ENCODE measurements at places on chromosomes 2 and 18. TPM values are rescaled to one million over a fixed set of nuclear protein-coding genes. Genes with fewer than 3 reads are reported as not detected.

SCLY gene
- total RNA-seq: 12.7 TPM

GRCh38 chr18:67217551-67218166 is 298.9 kb downstream of the DSEL start:
- peak; percentile 81 for DNase-seq

- DNase-seq: peak; percentile 48
Observed at GRCh38 chr2:74648009-74648443, at the start of gene M1AP. M1AP (minus strand) TSS chr2:74648330; CDS start chr2:74640275, 8,055 bp downstream.

GRCh38 chr2:196944570-196944969 is 18.1 kb upstream of the PGAP1 start:
- no peak for DNase-seq

ZSCAN30 gene
- total RNA-seq: 21.5 TPM

XDH gene
- total RNA-seq: 4.0 TPM

DNA sequence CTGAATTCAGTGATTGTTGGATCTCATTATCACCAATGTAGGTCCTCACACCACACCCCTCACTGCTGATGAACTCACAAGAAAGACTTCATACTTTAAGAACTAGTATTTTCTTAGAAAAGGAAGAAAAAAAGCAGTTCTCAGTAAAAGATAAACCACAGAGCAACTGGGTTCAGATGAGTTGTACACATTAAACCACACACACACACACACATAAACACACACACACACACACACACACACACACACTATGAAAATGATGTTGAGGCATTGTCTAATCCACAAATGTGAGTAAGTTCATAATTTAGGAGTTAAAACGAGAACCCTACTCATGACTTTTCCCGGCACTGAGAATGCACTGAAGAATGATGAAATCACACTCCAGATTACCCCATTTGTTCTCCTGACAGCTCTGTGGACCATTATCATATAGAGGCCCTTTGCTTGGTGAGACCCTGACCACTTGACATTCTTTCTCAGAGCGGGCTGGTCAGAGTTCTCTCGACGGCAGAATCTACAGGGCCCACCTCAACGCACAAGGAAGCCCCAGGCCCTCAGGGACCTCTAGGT is 106.2 kb downstream of the BCL2 start:
- no peak for DNase-seq

DNA sequence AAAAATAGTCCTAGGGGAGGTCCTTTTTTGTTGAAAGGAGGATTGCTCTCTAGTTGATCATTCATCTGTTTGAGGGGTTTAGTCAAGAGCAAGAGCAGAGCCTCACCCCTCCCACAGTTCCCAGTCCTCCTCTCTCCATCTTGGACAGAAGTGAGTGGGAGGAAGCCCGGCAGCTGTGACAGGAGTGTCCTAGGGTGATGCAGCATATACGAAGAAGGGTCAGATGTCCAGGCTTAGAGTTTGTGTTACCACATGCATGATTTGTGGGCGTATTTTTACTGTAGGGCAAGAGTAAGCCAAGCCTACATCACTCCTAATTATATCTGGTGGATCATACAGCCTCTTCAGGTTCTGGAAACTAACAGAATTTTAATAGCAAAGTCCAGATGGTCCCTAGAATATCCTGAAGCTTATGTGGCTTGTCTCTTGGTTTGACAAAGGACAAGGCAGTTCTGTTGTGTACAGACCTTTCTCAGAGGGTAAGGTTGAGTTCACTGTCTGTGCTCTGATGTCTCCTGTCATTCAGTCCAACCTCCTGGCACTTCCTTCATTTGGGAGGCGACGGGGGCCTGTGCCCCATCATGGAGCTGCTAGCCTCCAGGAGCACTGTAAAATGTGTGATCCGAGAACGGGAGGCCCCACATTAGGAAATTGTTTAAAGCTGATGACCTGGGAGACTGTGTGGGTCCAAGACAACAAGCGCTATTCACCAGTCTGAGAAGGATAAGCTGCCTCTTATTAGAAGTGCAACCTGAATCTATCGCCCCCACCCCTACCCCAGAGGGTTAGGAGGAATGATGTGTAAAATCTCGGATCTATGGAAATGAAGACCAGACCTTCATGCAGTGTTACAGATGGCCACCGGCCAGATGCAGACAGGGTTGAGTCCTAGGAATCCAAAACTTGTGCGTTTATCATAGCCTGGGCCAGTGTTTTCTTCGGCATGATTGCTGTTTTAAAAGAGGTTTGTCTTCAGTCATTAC is 6.9 kb downstream of the CEP68 start:
- DNase-seq: no peak

REG3A gene
- 1.6 TPM for total RNA-seq

GRCh38 chr2:219251656-219252055 is 1.4 kb upstream of the TUBA4B start:
- DNase-seq: no peak

DNA sequence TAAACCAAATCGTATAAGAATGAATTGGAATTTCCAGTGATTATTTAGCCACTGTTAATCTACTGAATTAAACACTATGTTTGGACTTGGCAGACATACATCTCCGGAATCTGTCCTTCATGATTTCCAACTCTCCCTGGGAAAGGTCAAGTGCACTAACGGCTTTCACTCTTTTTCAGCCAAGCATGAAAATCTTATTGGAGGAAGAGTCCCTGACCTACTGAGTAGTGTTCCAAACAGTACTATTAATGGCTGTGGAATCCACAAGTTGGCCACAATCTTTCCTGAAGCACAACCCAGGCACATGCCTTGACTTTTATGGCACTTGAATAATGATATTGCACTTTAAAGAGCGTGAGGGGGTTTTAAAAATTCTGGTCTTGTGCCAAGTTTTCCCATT is 318.9 kb upstream of the RND3 start:
- DNase-seq: no peak

TEX261 gene
- 62.6 TPM for total RNA-seq

ZNF385B gene
- 2.4 TPM for total RNA-seq

GRCh38 chr2:27059141-27059820 is 7.8 kb downstream of the AGBL5 start:
- DNase-seq: no peak

DNA sequence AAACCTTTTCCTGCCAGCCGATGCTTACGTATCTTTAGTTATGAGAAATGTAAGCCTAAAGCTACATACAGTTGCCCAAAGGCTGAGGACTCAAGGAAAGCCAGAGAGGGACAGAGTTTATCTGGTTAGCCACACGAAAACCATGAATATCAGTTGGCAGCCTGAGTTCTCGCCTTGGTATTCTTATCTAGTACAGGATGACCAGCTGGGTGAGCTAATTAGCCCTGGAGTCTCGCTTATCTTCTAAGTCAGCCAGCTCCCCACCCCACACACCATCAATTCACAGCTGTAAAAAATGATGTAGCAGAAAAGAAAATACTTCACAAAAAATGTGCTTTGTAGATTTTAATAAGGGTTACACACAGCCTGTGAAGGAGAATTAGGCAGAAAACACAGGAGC is 617.5 kb upstream of the SOX11 start:
- DNase-seq: no peak

ALPP gene
- 6.5 TPM for total RNA-seq

- DNase-seq: peak; percentile 8
Observed at GRCh38 chr2:192487636-192488035, 292.9 kb upstream of the TMEFF2 start.

WDR54 gene
- 7.1 TPM for total RNA-seq

OSR1 gene
- 19.8 TPM for total RNA-seq

GRCh38 chr18:79518028-79518682 is 122.4 kb downstream of the NFATC1 start:
- DNase-seq: no peak

- no peak for DNase-seq
Observed at GRCh38 chr18:33183136-33183535, 257.4 kb downstream of the CCDC178 start.

- no peak for DNase-seq
Observed at GRCh38 chr2:205730701-205731582, 48.6 kb downstream of the NRP2 start.

DNA sequence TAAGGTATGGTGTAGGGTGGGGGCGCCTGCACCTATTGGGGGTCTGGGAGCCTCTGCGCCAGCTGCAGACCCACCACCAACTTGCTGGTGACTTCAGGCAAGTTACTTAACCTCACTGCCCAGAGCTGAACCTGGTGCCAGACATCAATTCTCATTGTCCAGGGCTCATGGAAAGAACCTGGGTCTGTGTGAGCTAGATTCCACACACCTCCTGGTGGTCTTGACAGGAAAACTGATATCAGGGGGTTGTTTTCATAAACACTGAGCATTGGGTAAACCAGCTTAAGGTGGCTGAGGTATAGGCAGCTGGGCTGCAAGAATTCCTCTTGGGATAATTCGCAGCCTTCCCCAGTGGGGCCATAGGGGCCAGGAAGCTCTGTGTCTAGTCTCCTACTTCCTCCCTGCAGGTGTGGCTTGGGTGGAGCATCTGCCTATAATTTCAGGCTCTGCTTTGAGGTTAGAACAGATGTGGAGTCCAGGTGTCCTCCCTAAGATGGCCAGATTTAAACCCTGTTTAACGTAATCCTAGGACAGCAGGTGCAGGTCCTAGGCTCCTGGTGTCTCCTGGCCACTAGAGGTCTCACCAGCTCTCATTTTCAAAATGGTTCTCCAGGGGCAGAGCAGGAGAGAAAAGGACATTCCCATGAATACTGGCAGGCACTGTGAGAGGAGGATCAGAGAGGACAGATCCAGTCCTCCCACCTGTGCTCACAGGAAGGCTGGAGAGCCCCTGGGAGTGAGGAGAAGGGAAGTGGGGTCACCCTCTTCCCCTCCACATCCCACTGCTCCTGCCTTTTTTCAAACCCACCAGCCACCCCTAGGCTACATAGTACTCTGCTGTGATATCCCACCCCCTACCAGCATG is 100.4 kb upstream of the SMAD2 start:
- DNase-seq: peak; percentile 84
